ENCODE measurements at places on chromosomes 5 and 9.

DNA sequence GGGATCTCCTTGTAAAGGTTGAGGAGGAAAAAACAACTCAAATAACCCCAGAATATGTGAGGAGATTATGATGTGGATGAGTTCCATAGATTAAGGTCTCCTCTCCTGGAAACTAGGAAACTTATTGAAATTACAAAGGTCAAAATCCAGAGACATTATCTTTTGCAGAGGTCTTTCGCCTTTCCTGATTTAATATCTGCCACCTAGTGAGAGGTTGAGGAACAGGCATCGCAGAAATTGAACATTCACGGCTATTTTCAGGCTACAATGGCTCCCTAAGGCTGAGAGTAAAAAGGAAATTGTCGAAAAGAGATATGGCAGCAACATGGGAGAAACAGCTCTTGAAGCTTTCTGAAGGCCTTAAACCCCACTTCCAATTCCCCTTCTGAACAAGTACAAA, 127.5 kb upstream of the PLCXD3 start:
- DNase-seq, result no peak

- DNase-seq, result peak; percentile 16
These were observed 84.7 kb upstream of the TNFSF8 start for GRCh38 chr9:115015018-115015635.

- DNase-seq, result no peak
These were observed 22.6 kb downstream of the LRSAM1 start for GRCh38 chr9:127473932-127474331.

DNA sequence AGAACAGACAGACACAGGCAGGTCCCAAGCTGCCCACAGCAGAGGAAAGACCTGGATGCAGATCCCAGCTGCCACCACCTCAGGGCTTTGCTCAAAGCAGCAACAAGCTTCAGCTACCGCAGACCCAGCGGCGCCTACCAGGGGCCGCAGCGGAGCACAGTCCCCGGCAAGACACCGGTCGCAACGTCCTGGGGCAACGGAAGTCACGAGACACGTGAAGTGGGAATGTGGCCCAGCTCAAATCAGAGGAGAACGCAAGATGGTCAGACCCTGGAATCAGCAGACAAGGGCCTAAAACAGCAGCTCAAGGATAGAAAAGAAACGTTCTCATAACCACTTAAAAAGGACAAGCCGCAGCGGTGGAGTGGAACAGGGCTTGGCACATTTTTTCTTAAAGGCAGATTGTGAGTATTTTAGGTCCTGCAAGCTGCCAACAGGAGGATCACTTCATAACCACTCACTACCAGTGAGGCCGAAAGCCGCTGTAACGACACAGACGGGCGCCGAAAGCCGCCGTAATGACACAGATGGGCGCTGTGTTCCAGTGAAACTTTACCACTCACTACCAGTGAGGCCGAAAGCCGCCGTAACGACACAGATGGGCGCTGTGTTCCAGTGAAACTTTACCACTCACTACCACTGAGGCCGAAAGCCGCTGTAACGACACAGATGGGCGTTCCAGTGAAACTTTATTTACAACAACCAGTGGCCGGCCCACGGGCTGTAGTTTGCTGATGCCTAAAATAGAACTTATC, 21.7 kb downstream of the SLC9A3 start:
- DNase-seq, result no peak

GRCh38 chr9:4935001-4935672, 49.9 kb upstream of the JAK2 start:
- no peak for DNase-seq

DNA sequence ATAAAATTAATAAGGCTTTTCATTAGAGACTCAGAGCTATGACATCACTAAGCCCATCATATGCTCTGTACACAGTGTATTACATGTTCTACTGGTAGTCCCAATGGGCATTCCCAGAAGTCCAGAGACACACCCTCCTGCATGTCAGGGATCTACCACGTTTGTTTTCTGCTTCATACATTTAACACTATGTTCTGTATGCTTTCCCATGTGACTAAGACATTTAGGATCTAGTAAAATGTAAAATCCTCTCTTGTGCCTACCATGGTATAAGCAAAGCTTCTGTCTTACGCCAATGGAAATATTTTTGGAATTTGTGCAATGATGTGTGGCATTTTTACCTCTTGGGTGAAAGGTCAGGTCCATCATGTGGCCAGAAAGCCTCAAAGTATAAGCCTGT, 192.4 kb downstream of the ADAMTSL1 start:
- no peak for DNase-seq

DNA sequence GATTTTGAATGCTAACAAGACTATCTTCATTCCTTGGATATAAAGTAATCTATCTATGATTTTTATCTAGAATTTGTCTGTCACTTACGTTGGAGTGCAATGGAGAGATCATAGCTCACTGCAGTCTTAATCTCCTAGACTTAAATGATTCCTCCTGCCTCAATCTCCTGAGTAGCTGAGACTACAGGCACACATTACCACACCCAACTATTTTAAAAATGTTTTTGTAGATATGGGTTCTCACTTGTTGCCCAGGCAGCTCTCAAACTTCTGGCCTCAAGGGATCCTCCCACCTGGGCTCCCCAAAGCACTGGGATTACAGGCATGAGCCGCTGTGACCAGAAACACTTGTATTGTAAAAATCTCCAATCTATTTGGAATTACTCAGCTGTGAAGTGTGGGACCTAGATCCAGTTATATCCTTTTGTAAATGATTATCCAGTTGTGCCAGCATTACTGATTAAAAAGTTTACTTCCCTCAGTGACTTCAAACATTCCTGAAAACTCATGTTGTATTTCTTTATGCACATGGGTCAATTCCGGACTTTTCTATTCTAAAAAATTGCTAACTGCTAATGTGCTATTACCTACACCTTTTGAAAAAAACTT, 1793.8 kb upstream of the WWC1 start:
- DNase-seq, result no peak

DNA sequence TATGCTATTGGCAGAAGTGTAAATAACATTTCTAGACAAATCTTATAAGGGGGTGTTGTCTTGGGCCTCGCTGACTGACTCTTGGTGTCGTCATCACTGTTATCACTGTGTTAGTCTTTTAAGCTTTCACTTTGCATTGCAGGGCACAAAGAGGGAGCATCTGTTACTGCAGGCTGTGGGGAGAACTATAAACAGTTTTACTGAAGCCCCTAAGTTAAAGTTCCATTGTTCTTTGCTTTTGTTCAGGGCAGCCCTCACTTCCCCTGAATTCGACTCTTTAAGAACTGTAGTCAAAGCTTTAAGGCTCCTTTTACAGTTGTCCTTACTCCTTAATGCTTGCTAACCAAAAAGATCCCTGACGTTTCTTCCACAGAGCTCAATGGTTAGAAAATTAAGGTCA, 605.0 kb downstream of the RAB3C start:
- no peak for DNase-seq

DNA sequence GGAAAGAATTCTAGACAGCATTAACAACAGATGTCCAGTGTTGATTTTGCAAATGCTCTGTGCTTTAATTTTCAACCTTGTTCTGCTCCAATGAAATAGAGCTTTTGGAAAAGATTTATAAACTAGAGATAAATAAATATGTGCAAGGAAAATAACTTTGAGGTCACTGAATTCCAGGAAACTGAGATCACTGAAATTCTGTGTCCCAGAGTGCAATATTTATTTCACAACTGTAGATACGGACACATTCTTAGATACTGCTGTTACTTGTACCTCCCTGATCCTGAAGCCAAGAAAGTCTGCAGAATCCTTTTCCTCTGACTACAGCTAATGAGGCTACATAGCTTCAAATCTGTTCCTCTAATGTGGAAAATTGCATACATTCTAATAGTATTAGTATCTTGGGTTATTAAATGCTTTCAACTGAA, 222.9 kb downstream of the DOCK8 start:
- no peak for DNase-seq

- no peak for DNase-seq
These were observed 9.7 kb downstream of the PTGER4 start for GRCh38 chr5:40689438-40689837.

DNA sequence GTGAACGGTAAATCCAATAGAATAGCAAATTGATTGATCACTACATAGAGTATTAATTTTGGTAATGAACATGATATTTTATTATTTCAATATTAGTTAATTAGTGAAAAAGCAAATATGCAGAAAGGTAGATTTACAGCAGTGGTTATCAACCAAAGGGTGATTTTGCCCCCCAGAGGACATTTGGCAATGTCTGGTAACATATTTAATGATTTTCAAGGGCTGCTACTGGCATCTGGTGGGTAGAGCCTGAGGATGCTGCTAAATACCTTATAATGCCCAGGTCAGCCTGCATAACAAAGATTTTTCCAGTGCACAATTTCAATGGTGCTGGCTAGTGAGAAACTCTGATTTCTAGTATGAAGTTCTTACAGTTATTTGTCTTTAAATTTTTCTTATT, 1313.7 kb downstream of the PTPRD start:
- DNase-seq, result no peak

DNA sequence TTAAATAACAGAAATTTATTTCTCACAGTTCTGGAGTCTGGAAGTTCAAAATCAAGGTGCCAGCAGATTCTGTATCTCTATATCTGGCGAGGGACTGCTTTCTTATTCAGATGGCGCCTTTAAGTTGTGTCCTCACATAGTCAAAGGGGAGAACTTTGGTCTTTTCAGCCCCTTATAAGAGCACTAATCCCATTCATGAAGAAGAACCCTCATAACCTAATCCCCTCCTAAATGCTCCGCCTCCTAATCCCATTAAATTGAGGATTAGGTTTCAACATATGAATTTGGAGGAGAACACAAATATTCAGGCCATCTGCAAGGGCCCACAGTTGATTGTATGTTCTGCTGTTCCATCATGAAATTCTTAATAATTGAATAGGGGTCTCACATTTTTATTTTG, 10.8 kb upstream of the CCDC152 start:
- DNase-seq, result no peak

GRCh38 chr5:141785135-141785534, 93.1 kb downstream of the PCDH1 start:
- no peak for DNase-seq

GRCh38 chr5:1973391-1974013, 90.8 kb upstream of the IRX4 start:
- no peak for DNase-seq

DNA sequence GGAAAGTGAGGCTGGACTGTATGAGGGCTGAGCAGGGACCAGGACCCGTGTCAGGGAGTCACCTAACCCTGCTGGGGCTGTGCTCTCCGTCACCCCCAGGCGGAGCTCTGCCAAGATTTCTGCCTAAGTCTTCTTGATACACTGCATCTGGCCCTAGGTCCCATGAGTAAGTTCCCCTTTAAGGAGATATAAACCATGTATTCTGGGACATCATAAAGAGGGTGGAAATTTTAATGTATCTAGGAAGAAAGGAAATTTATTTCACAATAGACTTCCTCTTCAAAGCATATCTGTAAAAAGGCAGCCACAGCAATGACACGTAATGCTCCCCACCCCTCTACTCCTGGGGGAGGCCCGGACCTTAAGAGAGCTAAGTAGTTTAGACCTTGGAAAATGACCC, 183.4 kb downstream of the FBXL7 start:
- DNase-seq, result peak; percentile 2

- DNase-seq, result no peak
These were observed 226.5 kb downstream of the ASTN2 start for GRCh38 chr9:117188394-117188793.

GRCh38 chr5:102713278-102713677, 41.8 kb upstream of the PAM start:
- no peak for DNase-seq

DNA sequence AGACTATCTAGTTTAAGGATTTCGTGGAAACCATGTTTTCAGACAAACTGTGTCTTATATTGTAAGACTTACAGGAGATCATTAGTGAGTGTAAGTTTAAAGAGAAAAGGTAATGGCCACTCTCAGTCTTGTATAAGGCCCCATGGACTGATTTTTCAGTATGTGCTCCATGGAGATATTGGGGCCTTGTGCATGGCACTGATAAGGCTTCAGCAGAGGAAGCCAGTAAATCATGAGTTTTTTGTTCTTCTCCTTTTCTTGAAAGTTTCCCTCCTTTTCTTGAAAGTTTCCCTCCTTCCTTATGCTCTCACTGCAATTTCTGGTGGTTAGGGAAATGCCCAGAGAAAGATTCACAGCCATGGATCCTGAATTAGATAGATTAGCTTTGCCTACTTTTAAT, 471.3 kb downstream of the LRRC70 start:
- DNase-seq, result no peak

DNA sequence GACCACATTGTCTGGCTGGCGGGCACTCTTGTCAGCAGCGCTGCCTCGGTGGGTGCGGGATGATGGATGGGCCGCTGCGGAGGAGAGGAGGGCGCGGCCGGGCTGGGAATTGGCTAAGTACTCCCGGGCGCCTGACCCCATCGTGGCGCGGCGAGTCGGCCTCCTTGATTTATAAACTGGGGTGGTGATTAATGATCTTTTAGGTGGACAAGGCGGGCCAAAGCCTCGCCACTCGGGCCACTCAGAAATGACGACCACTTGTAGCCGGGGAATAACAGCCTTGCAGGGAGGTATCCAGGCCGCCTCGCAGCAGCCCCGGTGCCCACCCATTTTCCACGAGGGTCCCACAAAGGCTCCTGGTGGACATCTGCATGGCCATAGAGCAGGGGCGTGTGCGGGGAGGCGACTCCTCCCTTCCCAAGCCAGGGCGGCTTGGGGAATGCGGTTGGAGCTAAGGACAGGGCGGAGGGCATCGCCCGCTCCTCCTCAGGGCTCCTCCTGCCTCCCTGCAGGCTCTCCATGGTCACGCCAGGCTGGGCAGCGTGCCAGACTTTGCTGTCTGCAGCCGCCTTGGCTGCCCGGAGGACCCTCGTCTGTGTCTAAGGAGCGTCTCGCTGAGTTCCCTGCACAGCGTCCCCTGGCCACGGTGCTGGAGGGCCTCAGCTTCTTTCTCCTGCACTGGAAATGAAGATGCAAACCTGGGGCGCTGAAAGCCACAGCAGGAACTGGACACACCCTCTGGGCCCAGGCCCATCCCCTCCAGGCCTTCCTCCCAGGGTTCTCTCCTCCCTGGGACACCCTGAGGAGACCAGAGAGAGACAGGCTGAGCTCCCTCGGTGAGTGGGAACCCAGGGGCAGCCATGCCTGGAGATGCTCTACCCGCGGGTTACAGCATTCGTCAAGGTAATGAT, 287.4 kb upstream of the IRX4 start:
- no peak for DNase-seq

GRCh38 chr9:130693101-130693425, 517 bp upstream of the EXOSC2 start:
- no peak for DNase-seq

- DNase-seq, result no peak
These were observed 248.6 kb downstream of the TMEM232 start for GRCh38 chr5:110477911-110478310.

GRCh38 chr9:2833096-2833495, 10.8 kb downstream of the PUM3 start:
- no peak for DNase-seq

DNA sequence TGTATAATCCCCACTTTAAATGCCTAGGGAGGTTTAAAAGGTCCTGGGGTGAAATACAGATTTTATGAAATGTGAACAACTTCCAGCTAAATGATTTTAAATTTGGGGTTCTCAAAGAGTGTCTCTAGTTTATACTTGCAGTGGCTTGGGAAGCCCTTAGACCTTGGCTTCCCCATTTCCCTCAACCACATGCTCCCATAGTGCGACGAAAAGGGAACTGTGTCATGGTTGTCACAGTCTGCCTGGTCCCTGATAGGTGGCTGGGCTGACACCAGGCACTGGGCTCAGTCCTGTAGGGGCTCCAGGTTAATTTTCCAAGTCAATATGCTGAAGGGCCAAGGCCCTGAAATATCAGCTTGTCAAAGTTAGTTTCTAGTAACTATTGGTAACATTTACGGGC, 10.4 kb upstream of the CXCL14 start:
- DNase-seq, result no peak

All from K562 (cell line).